ENCODE measurements at places on chromosomes 11 and 22.

GRCh38 chr22:20207277-20208025, 56.6 kb upstream of the CCDC188 start:
- DNase-seq, result no peak

DNA sequence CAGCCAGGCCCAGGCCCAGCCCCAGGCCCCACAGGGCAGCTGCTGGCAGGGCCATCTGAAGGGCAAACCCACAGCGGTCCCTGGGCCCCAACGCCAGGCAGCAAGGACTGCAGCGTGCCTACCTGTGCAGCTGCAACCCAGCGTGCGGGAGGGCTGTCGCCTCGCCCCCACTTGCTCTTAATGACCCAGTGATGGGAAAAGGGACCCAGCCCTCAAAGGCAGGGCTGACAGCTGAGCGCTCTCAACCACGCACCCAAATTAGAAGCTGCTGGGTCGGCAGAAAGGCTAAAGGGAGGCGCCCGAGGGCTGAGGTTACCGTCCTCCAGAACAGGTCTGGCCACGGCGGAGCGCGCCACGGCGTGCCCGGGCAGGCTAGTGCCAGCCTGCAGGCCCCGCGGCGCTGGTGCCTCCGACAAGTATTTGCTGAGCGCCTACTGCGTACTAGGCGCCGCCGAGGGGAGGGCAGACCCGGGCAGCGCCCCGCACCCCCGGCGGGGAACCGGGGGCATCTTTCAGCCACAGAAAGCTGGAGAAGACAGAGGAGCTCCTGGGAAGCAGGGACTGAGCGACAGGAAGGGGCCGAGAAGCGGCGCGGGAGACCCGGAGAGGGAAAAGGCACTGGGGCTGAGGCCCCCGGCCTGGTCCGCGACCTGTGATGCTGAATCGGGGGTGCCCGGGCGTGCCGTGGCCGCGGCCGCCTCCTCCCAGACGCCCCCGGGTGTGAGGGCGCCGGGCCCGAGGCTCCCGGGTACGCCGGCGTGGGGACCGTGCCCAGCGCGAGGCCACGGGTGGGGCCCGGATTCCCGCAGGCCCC, 773 bp downstream of the HRAS start:
- DNase-seq, result peak; percentile 6

DNA sequence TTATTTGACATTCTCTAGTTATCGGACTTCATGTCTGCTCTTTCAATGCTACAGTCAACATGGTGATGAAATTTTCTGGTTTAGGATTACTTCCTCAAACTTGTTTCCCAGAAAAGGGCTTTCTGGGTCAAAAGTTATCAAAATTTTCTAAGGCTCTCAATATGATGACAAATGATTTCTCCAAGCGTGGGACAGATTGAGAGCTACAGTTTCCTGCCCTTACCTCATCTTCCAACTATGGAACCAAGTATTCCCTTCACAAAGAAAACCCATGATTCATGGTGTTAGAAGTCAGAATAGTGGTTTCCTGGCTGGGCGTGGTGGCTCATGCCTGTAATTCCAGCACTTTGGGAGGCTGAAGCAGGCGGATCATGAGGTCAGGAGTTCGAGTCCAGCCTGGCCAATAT, 17.8 kb downstream of the MYO18B start:
- DNase-seq, result no peak

DNA sequence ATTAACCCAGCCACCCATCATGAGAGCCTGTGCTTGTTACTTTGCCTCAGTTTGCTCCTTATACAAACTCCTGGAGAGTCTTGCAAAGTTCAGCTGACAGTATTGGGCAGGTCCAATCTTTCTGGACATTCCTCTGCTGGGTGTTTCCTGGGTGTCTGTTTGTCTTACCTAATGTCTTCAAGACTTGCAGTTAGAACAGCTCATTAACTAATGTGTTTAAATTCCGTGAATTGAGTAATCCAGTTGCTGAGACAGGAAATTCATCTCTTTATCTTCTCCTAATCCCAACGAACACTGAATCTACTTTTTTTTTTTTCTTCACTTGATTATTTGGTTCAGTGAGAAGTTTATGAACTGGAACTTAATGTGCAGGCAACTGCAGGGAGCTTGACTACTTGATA, 20.6 kb downstream of the BCO2 start:
- no peak for DNase-seq

- DNase-seq, result no peak
Measured at GRCh38 chr11:72224564-72225410, at the start of gene INPPL1. INPPL1 (plus strand) TSS chr11:72224767; CDS start chr11:72224985, 218 bp downstream.

DNA sequence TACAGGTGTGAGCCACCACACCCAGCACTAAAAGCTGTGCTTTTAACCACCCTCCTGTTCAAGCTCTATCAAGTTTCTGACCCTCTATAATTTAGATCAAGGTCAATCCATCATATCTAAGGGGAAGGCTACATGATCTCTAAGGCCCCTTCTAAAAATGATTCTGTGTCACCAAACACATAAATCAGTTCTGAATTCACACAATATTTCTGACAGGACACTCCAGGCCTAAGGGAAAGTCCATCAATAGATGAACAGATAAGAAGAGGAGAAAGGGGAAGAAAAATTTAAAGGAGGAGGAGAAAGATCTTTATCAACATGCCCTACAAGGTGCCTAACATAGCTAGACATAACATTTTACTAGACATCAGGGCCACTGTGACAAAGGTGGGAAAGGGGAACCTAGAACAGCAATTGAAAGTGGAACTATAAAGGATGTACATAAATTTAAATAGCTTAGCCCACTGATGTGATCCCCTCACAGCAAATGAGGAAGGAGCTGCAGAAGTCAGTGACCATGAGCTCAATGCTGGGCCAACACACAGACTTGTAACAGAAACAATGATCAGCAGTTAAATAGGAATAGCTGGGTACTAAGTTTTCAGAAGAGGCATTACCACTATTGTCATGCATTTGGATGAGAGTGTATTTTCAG, 4.7 kb downstream of the PRCP start:
- DNase-seq, result no peak

DNA sequence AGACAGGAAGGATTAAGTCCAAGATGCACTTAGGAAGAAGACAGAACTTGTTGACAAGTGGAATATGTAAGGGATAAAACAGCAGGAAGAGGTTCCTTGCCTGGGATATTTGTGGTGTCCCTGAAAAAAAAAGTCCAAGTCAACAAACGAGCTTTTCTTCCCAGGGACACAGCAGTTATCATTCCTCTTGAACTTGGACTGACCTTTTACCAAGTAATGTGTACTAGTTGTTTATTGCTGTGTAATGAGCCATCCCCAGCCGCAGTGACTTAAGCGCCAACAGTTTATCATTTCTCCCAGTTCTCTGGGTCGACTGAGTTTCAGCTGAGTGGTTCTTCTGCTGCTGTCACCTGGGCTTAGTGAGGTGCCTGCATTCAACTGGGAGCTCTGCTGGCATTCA, 37.0 kb downstream of the KREMEN1 start:
- DNase-seq, result no peak

GRCh38 chr22:29503811-29504372, 23.9 kb downstream of the NEFH start:
- peak; percentile 91 for DNase-seq

DNA sequence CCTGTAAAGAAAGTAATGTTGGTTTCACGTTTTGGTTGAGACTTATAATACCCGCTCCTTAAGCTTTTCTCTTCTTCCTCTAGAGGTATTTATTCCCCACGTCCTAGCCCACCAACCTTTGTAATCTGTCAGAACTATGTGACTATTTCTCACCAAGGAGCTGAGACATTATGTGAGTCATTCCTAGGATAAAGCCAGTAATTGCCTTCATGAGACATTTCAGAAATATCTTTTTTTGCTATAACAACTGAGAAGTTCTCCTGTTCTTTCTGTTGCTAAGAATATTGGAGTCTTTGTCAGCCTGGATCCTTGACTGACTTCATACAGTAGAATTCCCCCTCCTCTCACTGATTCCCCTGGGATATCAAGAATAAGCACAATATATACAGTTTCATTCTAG, 1497.0 kb upstream of the TENM4 start:
- DNase-seq, result no peak

- DNase-seq, result no peak
Measured at GRCh38 chr11:102143867-102144266, 33.6 kb downstream of the YAP1 start.

- DNase-seq, result no peak
Measured at GRCh38 chr11:117995472-117995871, 9.3 kb downstream of the IL10RA start.

DNA sequence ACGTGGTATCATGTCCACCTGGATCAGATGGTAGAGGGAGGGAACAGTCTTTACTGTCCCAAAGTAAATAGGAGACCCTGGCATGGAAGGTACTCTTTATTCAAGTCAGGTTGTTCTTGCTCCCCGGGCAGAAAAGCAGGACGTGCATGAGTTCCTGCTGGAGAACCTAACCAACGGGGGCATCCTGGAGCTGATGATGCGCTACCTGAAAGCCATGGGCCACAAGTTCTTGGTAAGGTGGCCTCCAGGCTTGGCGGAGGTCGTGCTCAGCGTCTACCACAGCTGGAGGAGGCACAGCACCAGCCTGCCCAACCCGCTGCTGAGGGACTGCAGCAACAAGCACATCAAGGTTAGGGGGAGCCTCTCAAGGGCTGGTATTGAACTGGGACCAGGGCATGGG, 48.7 kb downstream of the CABIN1 start:
- DNase-seq, result no peak

DNA sequence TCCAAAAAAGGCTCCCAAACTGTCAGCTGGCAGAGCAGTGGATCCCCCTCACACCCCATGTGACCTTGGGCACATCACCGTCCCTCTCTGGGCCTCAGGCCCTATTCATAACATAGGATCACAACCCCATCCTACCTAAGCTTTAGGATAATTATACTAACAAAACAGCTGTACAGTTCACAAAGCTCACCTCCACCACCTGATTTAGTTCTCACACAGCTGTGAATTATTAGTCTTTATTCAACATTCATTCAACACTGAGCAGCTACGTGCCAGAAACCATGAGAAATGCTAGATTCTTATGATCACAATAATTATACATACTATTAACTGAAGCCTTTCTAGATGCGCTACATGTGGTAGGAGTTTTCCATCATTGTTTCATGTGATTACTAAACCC, 9.5 kb downstream of the WNT11 start:
- DNase-seq, result no peak

DNA sequence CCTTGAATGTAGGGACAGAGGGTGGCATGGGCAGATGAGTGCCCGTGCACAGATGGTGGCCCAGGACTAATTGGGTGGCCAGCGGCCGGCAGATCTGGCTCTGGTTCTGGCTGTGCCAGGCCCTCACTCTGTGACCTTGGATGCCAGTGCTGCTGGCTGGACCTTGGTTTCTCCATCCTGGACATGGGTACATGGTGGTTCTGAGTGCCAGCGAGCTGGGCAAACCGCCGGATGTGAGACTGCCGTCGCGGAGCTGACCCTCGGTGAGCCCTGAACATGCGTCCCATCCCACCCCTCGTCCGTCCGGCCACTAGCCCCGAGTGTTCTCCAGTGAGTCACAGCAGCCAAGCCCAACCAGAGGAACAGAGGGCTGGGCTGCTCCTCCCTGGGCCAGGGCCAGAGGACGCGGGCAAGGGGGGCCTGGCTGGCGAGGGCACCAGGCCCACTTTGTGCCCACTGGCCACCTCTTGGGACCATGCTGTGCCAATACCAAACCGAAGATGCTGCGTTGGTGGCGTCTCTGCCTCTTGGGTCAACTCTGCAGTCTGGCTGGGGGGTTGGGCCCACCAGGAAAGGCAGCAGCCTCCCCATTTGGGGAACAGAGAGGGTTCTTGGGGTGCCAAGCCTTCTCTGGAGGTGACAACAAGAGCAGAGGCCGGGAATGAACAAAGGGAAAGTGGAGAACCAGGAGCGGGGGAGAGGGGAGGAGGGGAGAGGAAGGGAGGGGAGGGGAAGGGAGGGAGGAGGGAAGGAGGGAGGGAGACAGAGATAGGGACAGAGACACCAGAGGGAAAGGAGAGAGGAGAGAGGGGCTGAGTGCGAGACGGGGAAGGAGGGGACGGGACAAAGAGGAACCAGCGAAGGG, 10.7 kb downstream of the LSP1 start:
- no peak for DNase-seq

- DNase-seq, result no peak
Measured at GRCh38 chr22:23098230-23098705, 27.9 kb downstream of the GNAZ start.

GRCh38 chr11:115313224-115313838, 190.9 kb downstream of the CADM1 start:
- DNase-seq, result no peak

DNA sequence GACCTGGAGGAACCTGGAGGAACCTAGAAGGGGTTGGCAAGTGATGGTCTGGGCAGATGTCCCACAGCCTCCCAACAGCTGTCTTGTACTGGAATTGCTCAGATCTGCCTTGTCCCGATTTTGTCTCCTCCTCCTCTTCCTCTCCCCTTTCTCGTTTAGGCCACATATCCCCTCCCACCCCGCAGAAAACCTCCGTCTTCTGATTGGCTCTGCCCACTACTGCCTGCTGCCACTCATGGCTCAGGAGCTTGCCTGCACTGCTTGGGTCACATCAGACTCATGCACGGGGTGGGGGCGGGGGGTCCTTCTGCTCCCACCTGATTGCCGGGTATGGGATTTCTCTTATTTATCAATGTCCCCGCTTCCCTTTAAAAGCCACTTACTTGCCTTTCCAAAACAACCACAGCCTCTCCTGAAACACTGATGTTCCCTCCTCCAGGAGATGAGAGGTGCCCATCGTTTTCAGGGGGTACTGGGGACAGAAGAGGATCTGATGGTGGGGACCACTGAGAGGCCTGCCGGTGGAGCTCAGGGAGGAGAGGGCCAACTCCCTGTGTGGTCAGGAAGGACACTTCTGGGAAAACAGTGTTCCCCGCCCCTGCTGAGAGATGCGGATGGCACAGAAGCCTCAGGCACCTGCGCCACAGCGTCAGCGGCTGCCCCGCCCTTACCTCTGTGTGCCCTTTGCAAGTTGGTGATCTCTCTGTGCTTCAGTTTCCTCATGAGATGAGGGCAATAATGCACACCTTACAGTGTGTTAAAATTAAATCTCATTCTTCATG, 14.7 kb downstream of the TOM1 start:
- peak; percentile 32 for DNase-seq

DNA sequence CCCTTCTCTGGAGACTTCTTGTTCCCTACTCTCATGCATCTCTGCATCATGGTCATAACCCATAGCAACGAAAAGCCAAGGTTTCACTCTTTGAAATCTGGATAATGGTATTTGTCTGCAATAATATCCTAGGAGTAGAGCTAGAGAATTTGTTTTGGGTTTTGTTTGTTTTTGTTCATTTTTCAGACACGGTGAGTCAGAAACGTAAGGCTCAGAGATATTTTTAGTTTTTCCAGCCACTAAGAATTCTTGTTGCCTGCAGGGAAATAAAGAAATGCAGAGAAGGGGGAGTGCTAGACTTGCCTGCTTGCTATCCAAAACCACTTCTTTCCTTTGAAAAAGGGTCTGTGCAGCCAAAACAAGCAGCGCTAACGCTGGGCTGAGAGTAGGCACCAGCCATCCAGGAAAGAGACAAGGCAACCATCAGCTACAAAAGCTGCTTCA, 26.0 kb downstream of the POU2AF3 start:
- no peak for DNase-seq

GRCh38 chr11:10908215-10908951, 50.5 kb upstream of the ZBED5 start:
- no peak for DNase-seq

Data from NCI-H2171 treated with DMSO at 0.1 percent for 48 hours (cell line).